Stimulated activated CD8-positive, alpha-beta memory T cell treated with anti-CD3 and anti-CD28 coated beads, Interleukin-12 subunit alpha, Interleukin-12 subunit beta, amount 100 ng/mL, for 1 hour (primary cell): ENCODE measurements at places on chromosomes 5 and 9.

GRCh38 chr5:62935660-62936059, 357.0 kb downstream of the LRRC70 start:
- DNase-seq = no peak

- DNase-seq = no peak
Measured at GRCh38 chr5:114416254-114416653, 54.4 kb downstream of the KCNN2 start.

GRCh38 chr5:177462021-177462670, 11.3 kb downstream of the DBN1 start:
- DNase-seq = no peak

DNA sequence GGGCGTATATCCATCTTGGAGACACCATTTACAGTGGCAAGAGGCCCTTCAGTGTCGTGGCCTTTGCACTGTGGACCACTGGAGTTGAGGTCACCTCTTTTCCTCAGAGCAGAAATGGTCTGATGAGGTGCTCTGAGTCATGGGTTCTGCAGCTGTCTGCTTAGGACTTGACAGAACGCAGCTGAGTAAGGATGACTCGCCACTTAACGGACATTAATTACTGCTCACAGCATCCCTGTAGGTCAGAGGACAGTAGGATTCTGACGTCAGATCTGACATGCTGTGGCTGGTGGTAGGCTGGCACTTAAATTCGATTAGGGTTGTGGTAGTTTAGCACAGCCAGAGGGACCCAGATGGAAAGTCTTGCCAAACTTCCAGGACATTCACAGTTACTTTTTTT, 479.4 kb downstream of the DMAC1 start:
- no peak for DNase-seq

GRCh38 chr9:89445801-89446251, 52.1 kb downstream of the SEMA4D start:
- no peak for DNase-seq

- DNase-seq = no peak
Measured at GRCh38 chr9:93298498-93299417, 114.8 kb downstream of the WNK2 start.

- DNase-seq = no peak
Measured at GRCh38 chr5:71483355-71483754, 27.9 kb downstream of the BDP1 start.

DNA sequence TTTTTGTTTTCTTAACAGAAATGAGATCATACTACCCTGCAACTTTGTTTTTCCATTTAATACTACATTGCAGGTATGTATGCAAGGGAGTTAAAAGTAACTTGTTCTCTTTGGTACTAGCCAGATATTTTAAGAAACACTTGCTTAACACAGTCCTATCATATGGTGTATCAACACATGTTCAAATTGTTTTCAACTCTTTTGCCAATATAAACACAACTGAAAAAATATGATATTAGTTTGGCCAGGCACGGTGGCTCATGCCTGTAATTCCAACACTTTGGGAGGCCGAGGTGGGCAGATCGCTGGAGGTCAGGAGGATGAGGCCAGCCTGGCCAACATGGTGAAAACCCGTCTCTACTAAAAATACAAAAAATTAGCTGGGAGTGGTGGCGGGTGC, 41.6 kb downstream of the RNF38 start:
- no peak for DNase-seq

- no peak for DNase-seq
Measured at GRCh38 chr5:168447808-168448207, 38.5 kb upstream of the RARS1 start.

GRCh38 chr9:93645921-93646639, 69.7 kb downstream of the PHF2 start:
- no peak for DNase-seq

- no peak for DNase-seq
Measured at GRCh38 chr5:42422656-42423280, 471 bp upstream of the GHR start.

DNA sequence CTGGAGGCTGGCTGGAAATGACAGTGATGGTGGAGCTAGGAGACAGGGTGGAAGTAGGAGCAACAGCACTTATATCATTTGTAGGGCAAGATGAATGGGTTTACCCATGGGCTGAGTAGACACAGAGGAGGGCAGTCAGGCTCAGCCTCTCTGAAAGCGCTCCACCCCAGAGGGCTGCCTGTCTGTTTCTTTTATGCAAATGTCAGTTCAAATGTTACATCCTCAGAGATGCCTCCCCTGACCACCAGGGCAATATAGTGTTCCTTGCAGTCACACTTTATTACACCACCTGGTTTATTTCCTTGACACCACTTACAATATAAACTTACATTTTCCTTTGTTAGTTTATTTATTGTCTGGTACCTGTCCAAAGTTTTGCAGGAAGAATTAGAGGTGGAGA, 159.5 kb upstream of the IL12B start:
- no peak for DNase-seq

DNA sequence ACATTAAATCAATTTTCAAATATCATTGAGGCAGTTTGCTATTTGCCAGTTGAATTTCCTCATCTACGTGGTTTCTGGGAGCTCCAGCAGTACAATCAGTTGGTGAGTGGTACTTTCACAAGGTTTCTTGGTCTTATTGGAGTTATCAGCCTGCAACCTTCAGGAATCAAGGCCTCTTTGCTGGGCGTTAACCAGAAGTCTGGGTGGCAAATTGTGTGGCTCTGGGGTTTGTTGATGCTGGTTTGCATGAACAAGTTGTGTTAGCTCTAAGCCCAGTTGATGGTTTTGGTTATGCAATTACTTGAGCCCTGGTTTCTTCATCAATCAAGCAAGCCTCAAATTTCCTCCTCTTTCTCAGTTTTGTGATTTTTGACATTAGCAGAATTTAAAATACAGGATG, 152.9 kb upstream of the ANKRD55 start:
- no peak for DNase-seq

DNA sequence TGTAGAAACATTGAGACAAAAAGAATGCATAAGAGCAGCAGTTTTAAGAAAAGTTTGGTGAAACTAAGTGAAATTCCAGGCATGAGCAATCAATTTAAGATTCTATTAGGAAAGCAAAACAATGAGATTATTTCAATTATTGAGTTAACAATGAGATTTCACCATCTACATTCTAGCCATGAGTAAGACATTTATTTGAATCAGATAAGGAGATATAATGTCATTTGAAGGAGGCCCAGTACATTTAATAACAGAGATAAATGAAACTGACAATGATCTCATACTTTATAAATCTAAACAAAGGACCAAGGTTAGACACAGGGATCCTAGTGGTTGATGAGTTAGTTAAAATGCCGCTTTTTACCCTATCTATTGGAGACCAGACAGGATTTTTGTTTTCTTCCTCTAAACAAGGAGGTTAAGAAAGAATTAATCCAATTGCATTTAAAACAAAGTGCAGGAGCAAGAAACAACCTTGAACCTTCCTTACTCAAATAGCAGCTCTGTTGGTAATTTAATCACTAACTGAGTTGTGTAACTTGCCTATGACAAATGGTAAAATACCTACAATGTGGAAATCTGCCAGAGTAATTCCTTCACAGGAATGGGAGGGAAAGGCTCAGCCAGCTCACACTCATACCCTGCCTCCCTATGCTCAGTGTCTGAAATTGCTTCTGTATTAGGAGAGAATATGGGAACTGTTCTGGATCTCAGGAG, 103.5 kb upstream of the NR3C1 start:
- no peak for DNase-seq

DNA sequence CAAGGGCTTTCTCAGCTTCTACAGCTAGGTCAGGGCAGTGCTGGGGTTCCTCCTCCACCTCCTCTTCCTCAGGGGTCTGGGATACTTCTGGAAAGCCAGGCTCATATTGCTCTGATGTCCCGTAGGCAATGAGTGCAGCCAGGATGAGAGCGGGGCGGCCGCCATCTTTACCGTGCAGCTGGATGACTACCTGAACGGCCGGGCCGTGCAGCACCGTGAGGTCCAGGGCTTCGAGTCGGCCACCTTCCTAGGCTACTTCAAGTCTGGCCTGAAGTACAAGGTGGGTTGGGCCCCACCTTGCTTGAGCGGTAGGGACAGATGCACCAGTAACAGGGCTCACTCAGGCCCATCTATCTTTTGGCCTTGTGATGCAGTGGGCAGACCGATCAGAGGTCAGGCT, 34.8 kb downstream of the GSN start:
- DNase-seq = no peak

DNA sequence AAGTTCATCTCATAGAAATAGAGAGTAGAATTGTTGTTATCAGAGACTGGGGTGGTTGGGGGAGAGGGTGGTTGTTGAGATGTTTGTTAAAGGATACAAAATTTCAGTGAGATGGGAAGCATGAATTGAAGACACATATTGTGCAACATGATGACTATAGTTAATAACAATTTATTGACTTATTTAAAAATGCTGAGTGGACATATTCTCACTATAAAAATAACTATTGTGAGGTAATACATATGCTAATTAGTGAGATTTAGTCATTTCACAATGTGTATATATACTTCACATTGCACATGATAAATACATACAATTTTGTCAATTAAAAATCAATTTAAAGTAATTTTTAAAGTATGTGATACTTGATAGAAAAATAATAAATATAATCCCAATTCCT, 722.5 kb upstream of the CHD1 start:
- no peak for DNase-seq

- DNase-seq = no peak
Measured at GRCh38 chr5:119452060-119452372, 281 bp upstream of the HSD17B4 start.

DNA sequence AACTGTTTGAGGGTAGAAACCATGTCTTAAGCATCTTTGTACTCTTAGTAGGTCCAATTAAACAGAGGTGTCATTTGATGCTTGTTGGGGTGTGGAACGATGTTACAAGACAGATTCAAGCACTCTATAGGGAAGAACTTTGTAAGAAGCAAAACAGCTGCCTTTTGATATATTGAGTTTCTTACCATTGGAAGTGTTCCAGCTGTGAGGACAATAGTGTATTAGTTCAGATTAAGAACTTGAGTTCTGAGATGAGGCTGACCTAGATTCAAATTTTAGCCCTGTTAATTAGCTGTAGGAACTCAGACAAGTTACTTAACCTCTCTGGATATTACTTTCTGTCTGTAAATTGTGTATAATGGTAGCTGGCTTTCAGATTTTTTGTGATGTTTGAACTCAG, 19.6 kb upstream of the ZNF462 start:
- DNase-seq = no peak

DNA sequence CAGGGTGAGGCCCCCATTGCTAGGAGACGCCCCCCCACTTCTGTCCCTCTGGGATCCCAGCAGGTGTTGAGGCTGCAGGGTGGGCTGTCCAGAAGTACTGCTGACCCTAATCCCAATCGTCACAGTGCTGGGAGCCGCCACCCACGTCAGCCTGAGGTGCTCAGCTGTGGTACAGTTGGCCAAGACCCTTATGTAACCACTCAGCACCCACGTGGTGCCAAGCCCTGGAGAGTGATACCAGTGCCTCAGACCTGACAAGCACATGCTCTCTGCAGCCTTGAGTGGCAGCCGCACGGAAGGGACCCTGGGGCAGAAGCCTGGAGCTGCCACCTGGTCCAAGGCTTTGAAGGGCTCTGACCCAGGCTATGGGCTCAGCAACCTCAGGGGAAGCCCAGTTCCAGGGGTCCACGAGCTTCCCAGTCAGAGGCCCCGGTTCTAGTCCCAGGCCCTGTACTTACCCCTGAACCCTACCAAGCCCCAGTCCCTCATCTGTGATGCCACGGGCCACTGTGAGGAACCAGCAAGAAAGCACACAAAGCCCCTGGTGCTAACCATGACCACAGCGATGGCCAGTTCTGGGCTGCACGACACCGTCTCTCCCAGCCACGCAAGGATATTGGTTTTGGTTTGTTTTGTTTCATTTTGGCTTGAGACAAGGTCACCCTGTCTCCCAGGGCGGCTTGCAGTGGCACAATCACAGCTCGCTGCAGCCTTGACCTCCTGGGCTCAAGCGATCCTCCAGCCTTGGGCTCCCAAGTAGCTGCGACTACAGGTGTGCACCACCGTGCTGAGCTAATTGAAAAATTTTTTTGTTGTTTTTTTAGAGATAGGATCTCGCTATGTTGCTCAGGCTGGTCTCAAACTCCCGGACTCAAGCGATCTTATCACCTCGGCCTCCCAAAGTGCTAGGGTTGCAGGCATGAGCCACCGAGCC, 50.7 kb downstream of the DBH start:
- no peak for DNase-seq

DNA sequence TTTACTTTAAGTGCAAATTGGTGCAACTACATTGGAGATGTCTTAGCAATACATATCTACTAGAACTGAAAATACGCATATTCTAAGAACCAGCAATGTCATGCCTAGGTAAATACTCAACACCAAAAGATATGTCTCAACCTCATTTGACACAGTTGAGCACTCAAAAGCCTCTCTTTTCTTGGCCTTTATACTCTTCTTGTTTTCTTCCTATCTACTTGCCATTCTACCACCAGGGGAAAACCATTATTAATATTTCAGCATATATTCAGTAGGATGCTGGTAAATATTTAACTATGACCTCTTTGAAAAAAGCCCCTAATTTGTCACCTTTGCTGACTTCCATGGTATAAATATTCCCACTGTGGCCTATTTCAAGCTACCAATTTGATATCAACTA, 443.8 kb downstream of the LRRC70 start:
- no peak for DNase-seq
